Effector memory CD8-positive, alpha-beta T cell (primary cell): ENCODE measurements at places on chromosomes 6 and 20.

DNA sequence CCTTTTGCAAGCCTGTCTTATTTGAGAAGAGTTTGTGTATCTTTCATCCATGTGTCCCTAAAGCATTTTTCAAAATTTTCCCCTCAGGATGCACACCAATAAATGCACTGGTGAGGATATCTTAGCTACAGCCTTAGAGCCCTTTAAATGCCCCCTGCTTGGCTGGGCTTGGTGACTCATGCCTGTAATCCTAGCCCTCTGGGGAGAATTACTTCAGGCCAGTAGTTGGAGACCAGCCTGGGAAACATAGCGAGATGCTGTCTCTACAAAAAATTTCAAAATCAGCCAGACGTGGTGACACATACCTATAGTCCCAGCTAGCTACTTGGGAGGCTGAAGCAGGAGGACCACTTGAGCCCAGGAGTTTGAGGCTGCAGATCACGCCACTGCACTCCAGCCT, 33.8 kb upstream of the PLCB4 start:
- no peaks in the 10 kb centered on the region for H3K36me3 ChIP-seq

DNA sequence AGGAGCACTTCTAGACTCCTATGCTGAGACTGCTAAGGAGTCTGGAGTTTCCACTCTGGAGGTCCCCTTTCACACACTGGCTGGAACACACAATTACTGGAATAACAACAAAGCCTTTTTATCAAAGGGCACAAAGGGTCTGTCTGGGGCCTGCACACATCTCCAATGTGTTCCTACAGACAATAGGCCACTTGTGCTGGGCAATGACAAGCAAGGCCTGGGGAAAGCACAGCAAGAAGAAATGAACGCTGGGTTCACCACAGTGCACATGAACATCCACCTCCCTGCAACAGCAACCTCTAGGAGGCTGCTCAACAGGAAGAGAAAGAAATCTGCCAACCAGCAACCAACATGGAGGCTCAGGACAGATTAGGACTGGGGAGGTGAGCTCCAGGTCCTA, 43.9 kb downstream of the TRPC4AP start:
- H3K4me1 ChIP-seq, result no peaks in the 10 kb centered on the region
- peaks cover 50% of the 10 kb centered on the region for H3K36me3 ChIP-seq
- no peak for DNase-seq

DNA sequence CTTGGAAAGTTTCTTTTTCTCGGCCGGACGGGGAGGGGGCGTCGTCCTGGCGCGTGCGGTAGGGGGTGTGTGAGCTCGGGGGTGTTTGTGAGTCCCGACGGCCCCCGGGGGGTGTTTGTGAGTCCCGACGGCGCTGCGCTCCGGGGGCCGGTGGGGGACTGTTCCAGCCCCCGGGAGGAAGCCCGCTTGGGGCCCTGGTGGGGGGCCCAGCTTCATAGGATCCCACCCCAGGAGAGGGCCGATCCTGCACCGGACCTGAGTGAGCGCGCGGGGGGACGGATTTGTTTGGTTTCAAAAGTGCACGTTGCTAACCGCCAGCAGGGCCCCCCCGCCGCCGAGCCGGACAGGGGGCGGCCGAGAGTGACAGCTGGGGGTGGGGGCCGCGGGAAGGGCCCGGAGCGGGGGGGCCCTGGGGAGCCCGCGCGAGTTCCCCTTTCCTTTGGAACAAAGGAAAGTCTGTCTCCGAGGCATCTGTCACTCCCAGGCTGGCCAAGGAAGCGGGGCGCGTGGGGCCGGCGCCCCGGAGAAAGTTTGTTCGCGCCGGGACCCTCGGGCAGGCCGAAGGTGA, 485 bp downstream of the TGIF2 start:
- H3K27me3 ChIP-seq, result no peaks in the 10 kb centered on the region
- peaks cover 28% of the 10 kb centered on the region for H3K36me3 ChIP-seq
- peaks cover 29% of the 10 kb centered on the region for H3K4me1 ChIP-seq
- no peak for DNase-seq
- peak overlapping the region; percentile 95 for H3K27ac ChIP-seq

GRCh38 chr6:36805096-36805797, 34.0 kb downstream of the CPNE5 start:
- no peak overlapping the region for H3K27ac ChIP-seq
- H3K4me1 ChIP-seq, result peaks cover 2% of the 10 kb centered on the region
- DNase-seq, result no peak
- H3K27me3 ChIP-seq, result peaks cover 50% of the 10 kb centered on the region
- H3K36me3 ChIP-seq, result no peaks in the 10 kb centered on the region
- H3K4me3 ChIP-seq, result no peak overlapping the region

- peak overlapping the region; percentile 5 for H3K27ac ChIP-seq
- DNase-seq, result no peak
- H3K36me3 ChIP-seq, result peaks cover 55% of the 10 kb centered on the region
- H3K4me1 ChIP-seq, result peaks cover 4% of the 10 kb centered on the region
Observed at GRCh38 chr20:7980332-7981046, 39.1 kb downstream of the TMX4 start.

DNA sequence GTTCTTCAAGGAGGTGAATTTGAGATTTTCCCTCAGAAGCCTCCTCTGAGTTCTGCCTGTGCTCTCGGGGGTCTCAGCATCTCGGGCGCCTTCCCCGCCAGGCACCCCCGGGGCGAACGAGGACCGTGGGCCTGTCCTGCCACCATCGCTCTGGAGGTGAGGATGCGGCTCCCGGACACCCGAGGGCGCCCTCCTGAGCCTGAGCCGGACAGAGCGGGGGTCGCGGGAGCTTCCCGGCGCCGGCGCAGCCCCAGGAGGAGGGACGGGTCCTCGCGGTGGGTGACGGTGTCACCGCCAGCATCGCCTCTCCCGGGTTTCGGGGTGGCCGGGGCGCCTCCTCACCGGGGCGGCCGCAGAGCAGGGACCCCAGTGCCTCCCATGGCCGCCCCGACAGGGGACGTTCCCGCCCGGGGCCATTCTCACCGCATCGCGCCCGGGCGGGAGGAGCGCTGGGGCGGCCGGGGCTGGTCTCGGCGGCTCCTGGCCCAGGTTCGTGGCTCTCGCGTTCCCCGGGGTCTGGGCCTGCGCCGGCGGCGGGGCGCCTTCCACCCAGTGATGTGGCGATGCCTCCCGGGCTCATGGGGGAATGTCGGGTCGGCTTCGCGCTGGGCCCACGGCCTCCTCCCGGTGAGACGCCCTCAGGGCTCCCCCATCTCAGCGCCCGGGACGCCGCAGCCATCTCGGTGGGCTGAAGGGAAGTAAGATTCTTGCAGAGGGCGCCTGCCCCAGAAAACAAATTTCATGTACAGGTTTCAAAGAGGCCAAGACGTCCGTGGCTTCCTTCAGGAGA, 210.5 kb downstream of the ERMARD start:
- peaks cover 36% of the 10 kb centered on the region for H3K27me3 ChIP-seq
- H3K4me1 ChIP-seq, result peaks cover 11% of the 10 kb centered on the region
- H3K27ac ChIP-seq, result no peak overlapping the region
- peak overlapping the region; percentile 25 for H3K4me3 ChIP-seq
